ENCODE measurements at places on chromosomes 12 and 14. TPM values are rescaled to one million over a fixed set of nuclear protein-coding genes. Genes with fewer than 3 reads are reported as not detected.

Gene SIX4
- total RNA-seq: 0.96 TPM

DNA sequence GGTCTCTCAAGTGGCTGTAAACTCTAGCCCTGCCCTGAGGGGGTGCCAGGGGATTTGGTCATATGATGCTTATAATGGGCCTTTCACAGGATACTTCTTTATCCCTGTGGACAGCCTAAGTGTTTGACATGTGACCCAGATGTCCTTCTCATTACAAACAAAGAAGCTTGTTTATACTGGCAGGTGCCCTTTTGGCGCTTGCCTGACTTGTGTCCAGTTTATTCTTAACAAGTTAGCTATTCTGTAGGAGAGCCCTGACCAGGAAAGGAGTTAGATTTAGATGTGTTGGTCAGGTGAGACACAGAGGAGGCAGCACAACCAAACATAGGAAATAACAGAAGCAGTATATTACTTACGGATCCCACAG lies 51.9 kb downstream of the CCDC91 start:
- DNase-seq: no peak

DNA sequence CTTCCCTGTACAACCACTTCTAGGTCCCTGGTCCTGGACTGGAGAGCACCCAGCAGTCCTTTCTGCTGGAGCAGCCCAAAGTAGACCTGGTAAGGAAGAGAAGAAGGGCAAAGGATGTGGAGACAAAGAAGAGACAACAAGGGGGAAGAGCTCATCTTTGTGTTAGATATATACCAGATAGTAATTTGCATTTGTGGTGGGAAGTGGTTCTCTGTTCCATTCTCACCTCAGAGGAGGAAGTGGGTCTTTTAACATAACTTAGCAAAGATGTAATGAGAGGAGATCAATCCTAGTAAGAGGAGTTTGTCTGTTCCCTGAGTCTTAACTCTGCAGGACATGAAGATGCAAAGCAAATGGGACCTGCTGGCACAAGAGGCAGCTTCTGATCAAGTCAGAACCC lies 8.0 kb downstream of the CCDC198 start:
- DNase-seq: no peak

DNA sequence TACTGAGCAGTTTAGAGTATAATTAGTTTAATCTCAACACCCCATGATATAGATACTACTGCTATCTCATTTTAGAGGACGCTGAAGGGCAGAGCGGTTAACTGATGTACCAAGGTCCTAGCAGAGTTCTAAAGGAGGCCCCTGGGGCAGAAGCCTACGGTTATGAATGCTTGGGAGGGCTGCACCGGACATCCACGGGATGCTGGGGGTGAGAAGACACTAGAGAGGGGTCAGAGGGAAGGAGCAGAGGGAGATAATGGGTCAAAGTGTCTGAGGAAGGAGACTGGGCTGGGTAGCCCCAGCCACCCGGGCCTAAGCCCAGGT lies 1.6 kb upstream of the ACTR6 start:
- DNase-seq: no peak

GRCh38 chr12:57726884-57727757 lies 11.4 kb downstream of the AGAP2 start:
- peak; percentile 16 for DNase-seq
